Activated CD4-positive, alpha-beta memory T cell treated with anti-CD3 and anti-CD28 coated beads for 36 hours (primary cell): ENCODE measurements at places on chromosomes 6 and 20. TPM values are rescaled to one million over a fixed set of nuclear protein-coding genes. Genes with fewer than 3 reads are reported as not detected.

- DNase-seq: no peak
Observed at GRCh38 chr6:133548423-133549159, 307.4 kb downstream of the EYA4 start.

DNA sequence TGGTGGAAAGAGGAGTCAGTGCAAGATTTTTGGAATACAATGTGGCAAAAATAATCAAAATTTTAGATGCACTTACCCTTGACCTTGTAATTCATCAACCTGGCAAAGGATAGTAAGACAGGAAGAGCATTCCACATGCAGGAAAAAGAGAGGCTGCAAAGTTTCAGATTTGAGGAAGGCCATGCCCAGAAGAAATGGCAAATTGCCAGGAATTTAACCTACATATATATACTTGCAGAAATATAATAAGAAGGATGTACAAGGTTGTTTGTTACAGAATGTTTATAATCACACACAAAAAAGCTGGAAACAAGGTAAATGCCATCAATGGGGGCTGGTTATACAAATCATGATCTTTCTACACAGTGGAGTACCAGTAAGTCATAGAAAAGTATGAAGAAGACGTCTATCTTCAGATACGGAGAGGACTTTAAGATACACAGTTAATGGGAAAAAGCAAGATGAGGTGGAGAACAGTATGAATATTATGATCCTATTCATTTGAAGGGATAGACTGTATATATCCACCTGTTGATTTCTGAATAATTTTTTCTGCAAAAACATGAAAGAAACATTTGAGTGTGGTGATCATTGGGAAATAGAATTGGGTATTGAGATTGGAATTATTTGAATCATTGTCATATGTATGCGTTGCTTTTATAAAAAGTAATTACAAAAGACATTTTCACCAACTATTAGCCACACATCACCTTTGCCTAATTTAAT lies 253.8 kb downstream of the TBC1D7 start:
- no peak for DNase-seq

GRCh38 chr6:113412589-113413357 lies 444.4 kb upstream of the MARCKS start:
- DNase-seq: no peak

DNA sequence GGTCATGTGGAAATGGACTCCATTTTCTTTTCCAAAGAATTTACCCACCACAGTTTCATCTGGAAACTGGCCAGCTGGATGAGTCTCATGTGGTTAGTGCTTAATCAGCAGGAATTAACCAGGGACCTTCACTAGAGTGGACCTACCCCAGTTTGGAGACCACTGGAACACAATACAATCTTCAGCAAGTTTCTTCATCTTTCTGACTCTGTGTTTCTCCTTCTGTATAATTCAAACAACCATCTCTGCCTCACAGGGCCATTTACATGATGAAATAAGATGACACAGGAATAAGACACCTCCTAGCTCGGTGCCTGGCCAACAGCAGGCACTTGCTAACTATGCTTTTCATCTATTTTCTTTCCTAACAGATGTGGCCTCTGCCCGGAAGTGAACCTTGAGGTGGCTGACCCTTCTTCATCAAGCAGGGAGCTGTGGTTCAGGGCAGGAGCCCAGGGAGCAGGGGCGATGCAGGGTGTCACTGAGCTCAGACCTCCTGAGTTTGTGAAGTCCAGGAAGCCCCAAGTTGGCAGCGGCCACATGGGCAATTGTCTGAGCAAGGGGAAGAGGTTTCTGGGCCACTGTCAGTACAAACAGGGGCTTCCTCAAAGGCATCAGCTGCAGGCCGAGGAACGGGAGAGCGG lies 98.8 kb downstream of the SOD2 start:
- DNase-seq: no peak

- peak; percentile 35 for DNase-seq
Observed at GRCh38 chr6:3457710-3458602, 1.1 kb upstream of the SLC22A23 start.

DNA sequence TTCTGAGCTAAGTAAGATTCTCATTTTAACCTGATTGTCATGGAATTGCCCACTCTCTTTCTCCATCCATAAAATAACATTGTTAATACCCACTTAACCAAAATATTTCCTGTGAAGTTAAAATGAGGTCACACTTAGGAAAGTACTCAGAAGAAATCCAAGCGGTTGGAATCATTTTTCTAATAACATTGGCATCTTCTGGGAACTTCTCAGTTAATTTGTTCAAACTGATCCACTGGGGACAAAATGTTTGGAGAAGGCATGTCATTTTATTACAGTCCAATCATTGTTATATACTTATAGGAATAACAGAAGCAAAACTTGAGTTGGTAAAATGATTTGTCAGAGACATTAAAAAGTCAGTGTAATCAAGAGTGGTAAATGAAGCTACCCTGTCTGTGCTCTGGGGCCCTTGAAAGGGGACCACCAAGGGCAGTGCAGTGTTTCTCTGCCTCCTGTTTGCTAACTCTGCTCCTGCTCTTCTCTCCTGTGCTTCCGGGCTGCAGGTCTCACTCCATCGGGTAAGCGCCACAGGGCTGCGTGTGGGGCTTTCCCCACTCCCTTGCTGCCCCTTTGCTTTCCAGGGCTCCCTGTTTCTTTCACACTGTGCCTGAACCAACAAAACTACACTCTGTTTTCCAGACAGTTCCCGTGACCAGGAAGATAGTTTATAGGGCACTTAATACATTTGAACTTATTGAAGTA lies 50.1 kb downstream of the HDDC2 start:
- no peak for DNase-seq

GRCh38 chr6:110748453-110748852 lies 66.8 kb downstream of the CDK19 start:
- no peak for DNase-seq

DNA sequence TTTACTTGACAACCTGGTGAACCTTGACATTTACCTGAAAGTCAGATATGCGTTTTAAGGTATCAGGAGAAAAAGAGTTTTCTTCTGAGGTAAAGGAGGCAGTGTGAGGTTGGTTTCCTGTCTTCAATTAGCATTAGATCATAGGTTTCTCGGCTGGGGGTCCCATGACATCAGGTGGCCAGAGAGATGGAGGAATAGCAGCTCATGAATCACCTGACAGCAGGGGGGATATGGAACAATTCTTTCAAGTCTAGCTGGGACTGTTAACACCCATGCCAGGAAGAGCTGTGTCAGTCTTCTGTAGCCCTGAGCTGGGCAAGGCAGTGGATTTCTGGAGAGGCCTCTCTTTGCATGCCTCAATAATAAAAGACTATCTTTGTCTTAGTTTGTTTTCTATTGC lies 108.0 kb upstream of the TMEM170B start:
- DNase-seq: no peak

- peak; percentile 25 for DNase-seq
Observed at GRCh38 chr6:52595000-52595795, 18.3 kb upstream of the TRAM2 start.

DNA sequence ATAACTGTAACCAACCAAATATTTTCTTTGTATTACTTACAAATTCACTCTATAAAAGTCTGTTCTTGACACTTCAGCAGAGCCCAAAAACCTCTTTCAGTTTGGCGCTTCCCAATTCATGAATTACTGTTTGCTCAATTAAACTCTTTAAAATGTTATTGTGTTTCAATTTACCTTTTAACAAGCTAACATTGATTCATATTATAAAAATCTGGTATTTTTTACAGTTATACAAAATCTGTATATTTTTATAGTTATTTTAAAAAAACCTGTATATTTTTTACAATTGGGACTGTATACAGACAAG lies 75.3 kb upstream of the E2F3 start:
- DNase-seq: no peak

GRCh38 chr6:123515715-123516114 lies 121.0 kb downstream of the TRDN start:
- no peak for DNase-seq

DNA sequence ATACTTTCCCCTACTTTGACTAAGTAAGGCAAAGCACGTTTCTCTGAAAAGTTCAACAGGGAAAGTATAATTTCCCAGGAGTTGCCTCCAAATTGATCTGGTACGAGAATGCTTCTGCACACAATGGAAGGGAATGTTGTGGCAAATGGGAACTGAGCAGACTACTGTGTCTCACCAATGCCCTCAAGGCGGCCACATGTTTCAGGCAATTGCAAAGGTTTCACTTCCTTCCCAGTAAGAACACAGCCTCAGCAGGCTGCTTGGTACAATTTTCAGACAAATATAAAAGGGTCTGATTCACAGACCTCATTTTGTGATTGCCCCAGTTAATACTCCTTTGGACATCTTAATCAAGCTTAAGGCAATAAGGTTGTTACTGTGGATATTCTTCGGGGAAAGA lies 71.2 kb downstream of the KIAA0319 start:
- no peak for DNase-seq

DNA sequence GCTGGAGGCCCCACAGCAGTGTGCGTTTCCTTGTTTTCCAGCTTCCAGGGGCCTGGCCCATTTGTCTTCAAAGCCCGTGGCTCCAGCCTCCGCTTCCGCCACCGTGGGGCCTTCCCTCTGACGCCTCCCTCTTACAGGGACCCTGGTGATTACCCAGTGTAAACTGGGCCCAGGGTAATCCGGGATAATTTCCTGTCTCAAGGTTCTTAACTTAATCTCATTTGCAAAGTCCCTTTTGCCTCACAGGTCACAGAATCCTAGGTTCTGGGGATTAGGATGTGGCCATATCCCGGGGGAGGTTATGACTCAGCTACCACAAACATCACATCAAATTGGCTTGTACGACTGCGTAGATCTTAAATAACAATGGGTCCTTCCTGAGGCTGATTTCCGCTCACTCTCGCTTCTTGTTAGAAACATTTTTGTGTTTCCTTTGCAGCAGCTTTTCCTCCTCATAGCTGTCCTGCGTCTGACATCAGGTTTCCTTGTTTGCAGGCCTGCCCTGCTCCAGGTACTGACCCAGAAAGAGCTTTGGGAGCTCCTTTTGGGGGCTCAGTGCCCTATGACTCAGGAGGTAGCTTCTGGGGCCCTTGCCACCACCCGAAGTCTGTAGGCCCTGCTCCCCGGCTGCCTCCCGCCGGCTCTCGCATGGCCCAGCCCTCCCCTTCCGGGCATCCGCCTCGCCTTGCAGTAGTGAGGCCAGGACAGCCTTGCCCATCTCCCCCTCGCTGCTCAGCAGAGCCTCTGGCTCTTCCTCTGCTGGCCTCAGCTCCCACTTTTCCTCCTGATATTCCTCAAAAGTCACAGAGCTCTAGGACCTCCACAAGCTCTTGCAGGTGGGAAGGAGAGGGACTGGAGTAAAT lies 100.5 kb downstream of the ERMARD start:
- no peak for DNase-seq

The GABRR1 gene
- total RNA-seq: not detected

The CDKN1A gene
- 64.2 TPM for total RNA-seq

The ABHD16B gene
- total RNA-seq: not detected

The TEAD3 gene
- 1.8 TPM for total RNA-seq
